H1 (cell line): ENCODE measurements at places on chromosomes 16 and 17.

GRCh38 chr16:14341324-14342225, 270.5 kb downstream of the MRTFB start:
- peaks cover 2% of the 10 kb centered on the region; the same call in 1 of the 2 replicates for H3K4me1 ChIP-seq
- no peak for DNase-seq
- H3K27ac ChIP-seq: no peak overlapping the region
- no peak overlapping the region for H3K4me3 ChIP-seq

- H3K27ac ChIP-seq: no peak overlapping the region
- H3K27me3 ChIP-seq: no peaks in the 10 kb centered on the region
- no peaks in the 10 kb centered on the region for H3K36me3 ChIP-seq
- no peak overlapping the region for H3K4me3 ChIP-seq
- peak; percentile 53 for DNase-seq
These were observed 82.6 kb downstream of the HIC1 start for GRCh38 chr17:2137342-2138098.

GRCh38 chr17:79915850-79916430, 76.7 kb upstream of the CBX4 start:
- H3K4me1 ChIP-seq: no peaks in the 10 kb centered on the region
- no peak overlapping the region for H3K27ac ChIP-seq
- DNase-seq: peak; percentile 64
- no peak overlapping the region for H3K4me3 ChIP-seq
- no peaks in the 10 kb centered on the region for H3K27me3 ChIP-seq

- H3K27ac ChIP-seq: no peak overlapping the region
- no peaks in the 10 kb centered on the region for H3K27me3 ChIP-seq
- no peaks in the 10 kb centered on the region for H3K4me1 ChIP-seq
- no peaks in the 10 kb centered on the region for H3K36me3 ChIP-seq
- H3K4me3 ChIP-seq: no peak overlapping the region
These were observed 20.4 kb upstream of the WDR45B start for GRCh38 chr17:82668631-82669099.

DNA sequence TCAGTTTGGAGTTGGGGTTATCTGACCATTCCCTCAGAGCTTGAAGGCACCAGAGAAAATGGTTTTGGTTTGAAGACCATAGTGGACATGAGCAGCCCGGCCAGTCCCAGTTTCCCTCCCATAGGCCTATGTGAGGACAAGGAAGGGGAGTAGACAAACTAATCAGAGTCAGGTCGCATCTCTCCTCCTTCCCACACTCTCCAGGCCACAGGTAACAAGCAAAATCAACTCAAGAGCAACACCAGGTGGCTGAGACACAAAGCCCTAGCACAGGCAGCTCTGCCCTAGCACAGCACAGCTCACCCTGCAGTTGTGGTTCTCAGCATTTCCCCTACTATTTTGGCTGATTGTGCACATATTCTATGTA, 7.2 kb downstream of the SUPT4H1 start:
- DNase-seq: no peak
- H3K27ac ChIP-seq: no peak overlapping the region
- no peak overlapping the region for H3K4me3 ChIP-seq
- H3K36me3 ChIP-seq: peaks cover 46% of the 10 kb centered on the region

GRCh38 chr16:24822542-24822941, 23.2 kb upstream of the SLC5A11 start:
- H3K4me3 ChIP-seq: no peak overlapping the region
- DNase-seq: no peak

DNA sequence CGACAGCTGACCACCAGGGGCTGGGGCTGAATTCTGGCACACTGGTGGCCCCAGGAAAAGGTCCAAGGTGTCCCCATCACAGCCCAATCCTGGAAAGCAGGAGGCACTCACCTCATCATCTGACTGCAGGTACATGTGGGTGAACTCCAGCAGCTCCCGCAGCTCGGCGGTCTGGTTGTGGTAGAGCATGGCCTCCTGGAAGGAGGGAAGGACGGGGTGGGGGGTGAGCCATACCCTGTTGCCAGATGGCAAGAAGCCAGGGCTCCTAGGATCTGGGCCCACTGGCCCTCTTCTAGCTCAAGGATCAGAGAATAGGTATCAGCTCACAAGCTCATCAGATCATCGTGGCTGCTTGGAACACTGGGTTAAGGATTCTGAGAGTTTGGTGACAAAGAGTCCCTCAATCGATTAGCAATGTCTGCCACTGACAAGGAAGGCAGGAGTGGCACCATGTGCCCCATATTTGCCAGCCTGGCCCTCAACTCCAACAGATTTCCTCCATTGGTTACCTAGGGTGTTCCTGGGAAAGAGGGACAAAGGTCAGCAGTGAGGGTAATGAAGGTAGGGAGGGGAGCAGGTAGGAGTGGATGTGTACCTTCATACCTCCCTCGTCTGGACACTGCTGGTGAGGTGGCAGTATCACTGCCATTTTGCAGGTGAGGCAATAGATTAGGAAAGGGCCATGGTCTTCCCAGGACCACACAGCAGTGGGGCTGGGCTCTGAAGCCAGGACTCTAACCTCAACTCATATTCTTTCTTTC, 4.9 kb downstream of the P3H4 start:
- H3K4me1 ChIP-seq: peaks cover 3% of the 10 kb centered on the region; the same call in 1 of the 2 replicates
- no peaks in the 10 kb centered on the region; the same call in 1 of the 2 replicates for H3K36me3 ChIP-seq
- peaks cover 6% of the 10 kb centered on the region for H3K27me3 ChIP-seq
- no peak overlapping the region for H3K27ac ChIP-seq
- no peak for DNase-seq

DNA sequence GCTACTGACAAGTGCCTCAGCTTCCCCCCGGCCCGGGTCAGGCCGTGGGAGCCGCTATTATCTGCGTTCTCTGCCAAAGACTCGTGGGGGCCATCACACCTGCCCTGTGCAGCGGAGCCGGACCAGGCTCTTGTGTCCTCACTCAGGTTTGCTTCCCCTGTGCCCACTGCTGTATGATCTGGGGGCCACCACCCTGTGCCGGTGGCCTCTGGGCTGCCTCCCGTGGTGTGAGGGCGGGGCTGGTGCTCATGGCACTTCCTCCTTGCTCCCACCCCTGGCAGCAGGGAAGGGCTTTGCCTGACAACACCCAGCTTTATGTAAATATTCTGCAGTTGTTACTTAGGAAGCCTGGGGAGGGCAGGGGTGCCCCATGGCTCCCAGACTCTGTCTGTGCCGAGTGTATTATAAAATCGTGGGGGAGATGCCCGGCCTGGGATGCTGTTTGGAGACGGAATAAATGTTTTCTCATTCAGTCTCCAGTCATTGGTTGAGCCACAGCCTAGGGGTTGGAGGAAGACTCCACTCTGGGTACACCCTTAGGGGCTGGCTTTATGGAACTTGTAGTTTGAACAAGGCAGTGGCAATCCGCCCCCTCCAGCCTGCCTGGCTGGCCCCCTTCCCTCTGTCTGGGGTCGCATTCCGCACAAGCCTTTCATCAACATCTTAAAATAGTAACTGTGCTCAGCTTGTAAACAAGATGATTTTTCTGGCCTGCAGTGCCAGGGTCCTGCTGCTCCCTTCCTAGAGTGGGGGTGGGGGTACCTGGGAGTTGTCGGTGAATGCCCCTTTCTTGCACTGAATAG, 4.1 kb downstream of the SYNGR2 start:
- peaks cover 36% of the 10 kb centered on the region for H3K4me1 ChIP-seq
- peaks cover 7% of the 10 kb centered on the region for H3K36me3 ChIP-seq
- no peak overlapping the region for H3K4me3 ChIP-seq
- no peak overlapping the region for H3K27ac ChIP-seq
- DNase-seq: peak; percentile 61
- no peaks in the 10 kb centered on the region for H3K27me3 ChIP-seq

DNA sequence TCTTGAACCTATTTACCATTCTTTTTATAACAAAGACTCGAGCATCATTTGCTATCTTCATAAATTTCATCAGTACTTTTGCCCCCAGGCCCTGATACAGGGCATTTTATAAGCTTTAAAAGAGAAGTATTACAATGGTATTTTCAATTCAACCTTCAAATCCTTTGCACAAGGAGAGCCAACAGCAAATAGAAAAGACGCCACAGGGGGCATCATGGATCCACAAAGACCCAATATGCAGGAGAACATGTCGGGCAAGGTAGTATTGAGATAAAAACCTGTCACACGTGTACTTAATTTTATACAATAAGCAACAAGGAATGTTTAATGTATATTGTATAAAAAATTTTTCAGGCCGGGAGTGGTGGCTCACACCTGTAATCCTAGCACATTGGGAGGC, 10.2 kb downstream of the MAP3K14 start:
- DNase-seq: no peak
- no peaks in the 10 kb centered on the region for H3K36me3 ChIP-seq
- no peaks in the 10 kb centered on the region; the same call in 1 of the 2 replicates for H3K27me3 ChIP-seq
- H3K4me1 ChIP-seq: no peaks in the 10 kb centered on the region; the same call in 1 of the 2 replicates
